ENCODE measurements at places on chromosomes 12 and 14.

DNA sequence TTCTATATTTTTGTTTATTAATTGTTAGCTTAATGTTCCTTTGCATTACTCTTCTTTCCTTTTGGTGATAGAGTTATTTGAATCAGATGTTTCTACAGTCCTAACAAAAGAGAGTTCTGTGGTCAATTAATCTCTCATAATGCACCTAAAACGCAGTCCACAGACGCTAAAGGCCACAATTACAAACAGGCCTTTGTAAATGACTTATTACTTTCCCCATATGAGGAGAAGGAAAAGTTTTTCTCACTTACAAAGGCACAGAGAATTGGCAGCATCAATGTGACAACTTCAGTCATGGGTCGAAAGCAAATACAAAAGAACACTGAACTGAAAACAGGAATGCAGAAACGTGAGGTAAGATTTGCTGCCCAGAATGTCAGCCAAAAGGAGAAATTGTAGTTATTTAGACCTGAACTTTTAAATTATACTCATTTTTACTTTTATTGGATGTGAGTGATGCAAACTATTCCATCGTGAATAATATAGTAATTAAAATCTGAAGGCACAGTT, 142.0 kb upstream of the SYT10 start:
- no peak for DNase-seq

- DNase-seq, result no peak
Observed at GRCh38 chr12:106033161-106033675, 105.5 kb downstream of the NUAK1 start.

DNA sequence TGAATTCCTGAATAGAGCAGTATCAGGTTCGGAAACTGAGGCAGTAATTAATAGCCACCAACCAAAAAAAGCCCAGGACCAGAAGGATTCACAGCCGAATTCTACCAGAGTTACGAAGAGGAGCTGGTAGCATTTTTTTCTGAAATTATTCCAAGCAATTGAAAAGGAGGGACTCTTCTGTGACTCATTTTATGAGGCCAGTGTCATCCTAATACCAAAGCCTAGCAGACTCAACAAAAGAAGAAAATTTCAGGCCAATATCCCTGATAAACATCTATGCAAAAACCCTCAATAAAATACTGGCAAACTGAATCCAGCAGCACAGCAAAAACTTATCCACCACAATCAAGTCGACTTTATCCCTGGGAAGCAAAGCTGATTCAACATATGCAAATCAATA, 202.3 kb upstream of the SLC16A7 start:
- DNase-seq, result no peak

GRCh38 chr14:24712909-24713308, 78.9 kb upstream of the GZMB start:
- no peak for DNase-seq

DNA sequence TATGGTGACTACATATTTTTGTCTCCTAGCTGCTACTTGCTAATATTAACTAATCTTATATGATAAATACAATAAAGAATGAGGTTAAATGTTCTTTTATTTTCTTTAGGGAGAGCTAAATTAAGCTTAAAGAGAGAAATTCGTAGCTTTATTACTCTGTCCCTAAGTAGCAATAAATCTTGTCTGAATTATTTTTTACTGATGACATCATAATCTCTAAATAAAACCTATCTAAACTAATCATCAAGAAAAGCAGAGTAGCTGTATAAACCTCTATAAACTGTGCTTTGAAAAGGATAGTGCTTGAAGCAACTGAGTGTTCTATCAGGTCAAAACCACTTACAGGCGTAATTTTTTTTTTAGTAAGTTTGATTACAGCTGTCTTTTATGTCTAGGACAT, 42.5 kb downstream of the METTL25 start:
- no peak for DNase-seq

GRCh38 chr12:132279184-132279889, 50.1 kb downstream of the GALNT9 start:
- no peak for DNase-seq

Measured in memory B cell (primary cell).